ENCODE measurements at places on chromosomes 13 and 19.
A peak's percentile ranks its signal among the peaks of the same experiment; 100 is the strongest.

- DNase-seq = no peak
These were observed 50.9 kb upstream of the ANKRD10 start for GRCh38 chr13:110965755-110966134.

DNA sequence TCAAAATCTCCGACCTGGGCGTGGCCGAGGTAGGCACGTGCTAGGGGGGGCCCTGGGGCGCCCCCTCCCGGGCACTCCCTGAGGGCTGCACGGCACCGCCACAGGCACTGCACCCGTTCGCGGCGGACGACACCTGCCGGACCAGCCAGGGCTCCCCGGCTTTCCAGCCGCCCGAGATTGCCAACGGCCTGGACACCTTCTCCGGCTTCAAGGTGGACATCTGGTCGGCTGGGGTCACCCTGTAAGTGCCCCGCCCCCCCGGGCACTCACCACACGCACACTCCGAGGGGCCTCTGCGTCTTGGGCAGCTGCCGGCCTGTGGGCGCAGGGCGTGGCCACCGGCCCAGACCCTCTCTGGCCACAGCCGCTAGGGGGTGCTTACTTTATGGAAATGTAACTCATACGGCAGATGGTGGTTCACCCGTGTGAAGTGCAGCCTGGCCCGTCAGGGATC lies 14.9 kb downstream of the STK11 start:
- DNase-seq = no peak

DNA sequence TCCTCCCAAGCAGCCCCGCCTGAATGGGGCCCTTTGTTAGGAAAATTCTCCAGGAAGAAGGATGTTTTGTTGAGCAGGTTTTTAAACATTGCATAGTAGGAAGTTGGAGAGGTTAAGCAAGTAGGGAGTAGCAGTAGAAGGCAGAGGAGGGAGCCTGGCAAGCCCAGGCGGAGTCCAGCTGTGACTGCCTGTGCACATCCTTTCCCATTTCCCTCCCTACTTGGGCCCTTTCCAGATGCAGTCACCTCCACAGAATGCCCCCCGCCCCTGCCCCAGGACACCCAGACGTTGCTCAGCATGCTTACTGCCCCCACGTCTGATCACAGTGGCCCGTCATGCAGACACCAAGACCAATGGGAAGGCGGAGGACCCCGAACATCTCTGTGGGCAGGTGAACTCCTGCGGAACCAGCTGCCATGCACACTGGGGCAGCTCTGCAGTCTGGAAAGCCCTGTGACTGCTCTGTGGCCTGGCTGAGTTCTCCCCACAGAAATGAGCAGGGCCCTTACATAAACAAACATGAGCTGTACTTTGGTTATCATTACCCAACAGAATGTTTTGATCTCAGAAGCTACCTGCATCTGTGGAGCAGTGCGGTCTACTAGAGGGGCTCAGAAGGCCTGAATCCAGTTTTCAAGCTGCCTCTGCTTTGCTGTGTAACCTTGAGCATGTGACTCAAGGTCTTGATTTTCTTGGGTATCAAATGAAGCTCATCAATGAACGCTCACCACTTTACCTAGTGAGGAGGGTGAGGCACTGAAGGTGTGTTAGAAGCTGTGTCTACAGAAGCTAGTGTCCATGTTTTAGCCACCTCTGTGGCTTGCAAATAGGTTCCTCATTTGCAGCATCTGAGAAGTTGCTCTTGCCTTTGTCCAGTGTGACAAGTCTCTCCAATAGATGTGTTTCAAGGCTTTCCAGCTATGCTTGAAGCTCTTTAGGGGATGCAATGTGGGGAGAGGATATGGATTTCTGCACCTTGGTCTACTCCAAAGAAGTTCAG lies 84.2 kb downstream of the TNFRSF19 start:
- no peak for DNase-seq

- no peak for DNase-seq
These were observed 15.5 kb upstream of the SERPINE3 start for GRCh38 chr13:51323824-51324511.

- no peak for DNase-seq
These were observed 15.9 kb downstream of the DYRK1B start for GRCh38 chr19:39817888-39818561.

DNA sequence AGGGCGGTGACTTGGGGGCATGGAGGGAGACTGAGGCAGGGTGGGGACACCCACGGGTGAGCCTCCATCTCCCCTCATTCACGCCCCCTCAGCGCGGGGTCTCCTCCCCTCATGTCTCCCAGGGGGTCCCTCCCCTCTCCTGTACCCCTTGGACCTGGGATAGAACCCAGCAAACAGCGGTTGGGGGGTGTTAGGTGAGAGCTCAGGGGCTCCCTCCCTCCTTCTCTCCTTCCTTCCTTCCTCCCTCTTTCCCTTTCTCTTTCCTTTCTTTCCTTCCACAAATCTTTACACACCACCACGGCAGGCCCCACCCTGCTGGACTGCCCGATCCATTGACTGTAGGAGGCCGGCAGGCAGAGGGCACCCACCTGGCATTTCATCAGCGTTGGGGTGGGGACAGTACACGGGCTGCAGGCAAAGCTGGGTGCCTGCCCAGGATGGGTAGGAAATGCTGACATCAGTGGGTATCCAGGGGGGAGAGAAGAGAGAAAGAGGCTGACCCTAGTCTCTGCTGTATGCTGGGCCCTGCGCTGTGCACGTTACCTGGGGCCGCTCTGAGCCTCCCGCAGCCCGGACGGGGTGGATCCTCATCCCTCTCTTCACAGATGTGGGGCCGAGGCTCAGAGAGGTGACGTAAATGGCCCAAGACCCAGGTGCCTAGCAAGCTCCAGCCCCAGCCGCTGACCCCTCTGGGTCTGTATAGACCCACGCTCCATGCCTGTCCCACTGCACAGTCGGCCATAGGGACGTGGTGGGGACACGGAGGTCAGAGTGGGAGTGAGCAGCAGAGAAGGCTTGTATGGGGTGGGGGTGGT lies 3.5 kb downstream of the SSC5D start:
- no peak for DNase-seq

- no peak for DNase-seq
These were observed 314.8 kb downstream of the PCDH17 start for GRCh38 chr13:57946361-57946760.

GRCh38 chr19:11663181-11663591 lies 65.9 kb downstream of the ZNF627 start:
- DNase-seq = no peak

- DNase-seq = no peak
These were observed 244.2 kb upstream of the ZNF507 start for GRCh38 chr19:32101206-32101605.

- no peak for DNase-seq
These were observed 11.8 kb downstream of the TUBGCP3 start for GRCh38 chr13:112576191-112576590.

DNA sequence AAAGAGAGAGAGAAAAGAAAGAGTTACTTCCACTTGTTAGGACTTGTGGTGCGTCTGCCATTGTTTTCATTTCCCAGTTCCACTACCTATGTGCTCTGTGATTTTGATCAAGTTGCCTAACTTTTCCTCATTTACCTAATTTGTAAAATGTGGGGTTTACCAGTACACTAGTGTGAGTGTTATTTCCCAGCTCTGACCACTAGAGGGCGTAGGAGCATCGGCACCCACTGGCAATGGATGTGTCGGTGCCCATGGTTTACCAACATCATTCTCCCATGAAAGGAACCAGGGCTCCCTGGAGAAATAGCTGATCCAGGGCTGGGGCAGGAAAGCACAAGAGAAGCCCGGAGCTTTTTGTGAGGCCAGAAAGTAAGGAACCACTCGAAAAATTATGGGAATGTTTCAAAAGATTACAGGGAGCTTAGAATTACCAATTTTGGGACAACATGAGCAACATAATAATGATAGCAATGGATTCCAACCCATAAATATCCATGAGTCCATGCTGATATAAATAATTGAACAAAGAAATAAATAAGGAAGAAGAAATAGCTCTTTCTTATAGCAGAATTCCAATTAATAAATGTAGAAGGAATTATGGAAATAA lies 15.1 kb upstream of the CEACAM4 start:
- peak; percentile 72 for DNase-seq

- DNase-seq = peak; percentile 91
These were observed 2.8 kb downstream of the PTGER1 start for GRCh38 chr19:14472202-14472938.

DNA sequence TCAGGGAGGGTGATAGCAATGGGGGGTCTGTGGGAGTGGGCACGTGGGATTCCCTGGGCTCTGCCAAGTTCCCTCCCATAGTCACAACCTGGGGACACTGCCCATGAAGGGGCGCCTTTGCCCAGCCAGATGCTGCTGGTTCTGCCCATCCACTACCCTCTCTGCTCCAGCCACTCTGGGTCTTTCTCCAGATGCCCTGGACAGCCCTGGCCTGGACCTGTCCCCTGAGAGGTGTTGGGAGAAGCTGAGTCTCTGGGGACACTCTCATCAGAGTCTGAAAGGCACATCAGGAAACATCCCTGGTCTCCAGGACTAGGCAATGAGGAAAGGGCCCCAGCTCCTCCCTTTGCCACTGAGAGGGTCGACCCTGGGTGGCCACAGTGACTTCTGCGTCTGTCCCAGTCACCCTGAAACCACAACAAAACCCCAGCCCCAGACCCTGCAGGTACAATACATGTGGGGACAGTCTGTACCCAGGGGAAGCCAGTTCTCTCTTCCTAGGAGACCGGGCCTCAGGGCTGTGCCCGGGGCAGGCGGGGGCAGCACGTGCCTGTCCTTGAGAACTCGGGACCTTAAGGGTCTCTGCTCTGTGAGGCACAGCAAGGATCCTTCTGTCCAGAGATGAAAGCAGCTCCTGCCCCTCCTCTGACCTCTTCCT lies 9.3 kb upstream of the CEACAM7 start:
- no peak for DNase-seq

GRCh38 chr19:12949363-12950283 lies 4.0 kb downstream of the RAD23A start:
- DNase-seq = no peak

GRCh38 chr13:80359414-80359777 lies 18.5 kb upstream of the SPRY2 start:
- DNase-seq = no peak

DNA sequence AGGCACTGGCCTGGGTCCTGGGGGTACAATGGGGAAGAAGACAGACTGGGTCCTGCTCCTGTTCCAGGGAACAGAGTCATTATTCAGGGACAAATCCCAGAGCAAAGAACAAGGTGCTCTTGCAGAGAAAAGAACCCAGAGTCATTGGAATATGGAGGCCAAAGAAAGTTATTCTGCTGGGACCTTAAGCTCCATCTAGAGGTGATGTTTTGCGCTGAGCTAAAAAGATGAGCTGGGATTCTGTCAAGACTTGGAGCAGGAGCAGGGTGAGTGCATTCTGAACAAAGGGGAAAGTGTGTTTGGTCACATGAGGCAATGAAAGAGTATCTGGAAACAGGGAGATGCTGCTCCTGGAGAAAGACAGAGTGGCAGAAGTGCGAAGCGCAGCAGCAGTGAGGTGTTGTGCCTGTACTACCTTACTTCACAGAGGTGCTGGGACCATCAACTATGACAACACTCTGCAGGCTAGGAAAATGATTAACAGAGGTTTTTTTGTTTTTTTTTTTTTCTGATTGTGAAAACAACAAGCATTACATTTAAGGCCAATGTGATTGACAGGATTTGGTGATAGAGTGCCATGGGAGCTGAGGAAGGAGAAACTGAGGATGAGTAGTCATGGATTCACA lies 95.3 kb upstream of the TNFSF11 start:
- DNase-seq = no peak

- DNase-seq = no peak
These were observed 268.8 kb downstream of the DLEU7 start for GRCh38 chr13:50574731-50575130.

GRCh38 chr13:44810061-44810840 lies 179.0 kb downstream of the NUFIP1 start:
- DNase-seq = peak; percentile 35

- DNase-seq = no peak
These were observed 45.6 kb upstream of the UBE2L5 start for GRCh38 chr13:30376426-30377311.

DNA sequence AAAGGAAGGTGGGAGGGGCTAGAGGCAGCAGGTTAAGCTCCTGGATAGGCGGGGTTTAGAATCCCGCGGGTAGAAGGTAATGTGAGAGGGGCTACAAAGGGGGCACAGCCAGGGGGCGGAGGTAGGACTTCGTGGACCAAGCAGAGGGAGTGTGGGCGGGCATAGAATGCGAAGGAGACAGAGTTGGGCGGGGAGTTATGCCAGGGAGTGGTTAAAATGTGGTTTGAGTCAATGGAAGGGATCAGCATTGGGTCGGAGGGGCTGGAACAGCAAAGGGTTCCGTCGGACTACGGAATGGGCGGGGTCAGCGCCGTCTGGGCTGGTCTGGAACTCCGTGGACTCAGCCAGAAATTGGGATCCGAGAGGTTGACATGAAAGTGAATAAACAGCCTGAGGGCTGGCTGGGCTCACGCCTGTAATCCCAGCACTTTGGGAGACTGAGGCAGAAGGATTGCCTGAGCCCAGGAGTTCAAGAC lies 3.0 kb downstream of the LTBP4 start:
- DNase-seq = no peak

- no peak for DNase-seq
These were observed 365.0 kb upstream of the NBEA start for GRCh38 chr13:34577051-34577450.

DNA sequence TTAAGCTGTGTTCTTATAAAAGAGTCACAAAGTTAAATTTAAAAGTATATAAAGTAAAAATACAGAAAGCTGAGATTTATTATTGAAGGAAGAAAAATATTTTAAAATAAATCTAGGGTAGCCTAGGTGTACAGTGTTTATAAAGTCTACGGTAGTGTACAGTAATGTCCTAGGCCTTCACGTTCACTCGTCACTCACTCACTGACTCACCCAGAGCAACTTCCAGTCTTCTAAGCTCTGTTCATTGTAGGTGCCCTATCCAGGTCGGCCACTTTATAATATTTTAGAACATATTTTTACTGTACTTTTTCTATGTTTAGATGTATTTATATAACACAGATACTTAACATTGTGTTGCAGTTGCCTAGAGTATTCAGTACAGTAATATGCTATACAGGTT lies 47.4 kb downstream of the NDFIP2 start:
- no peak for DNase-seq

GRCh38 chr13:55029280-55029679 lies 2000.7 kb downstream of the OLFM4 start:
- DNase-seq = no peak

GRCh38 chr19:15200553-15201364 lies at the start of gene NOTCH3:
TSS of gene NOTCH3 (minus strand) at chr19:15200995. CDS start at chr19:15200905, 90 bp downstream.
- DNase-seq = peak; percentile 30

DNA sequence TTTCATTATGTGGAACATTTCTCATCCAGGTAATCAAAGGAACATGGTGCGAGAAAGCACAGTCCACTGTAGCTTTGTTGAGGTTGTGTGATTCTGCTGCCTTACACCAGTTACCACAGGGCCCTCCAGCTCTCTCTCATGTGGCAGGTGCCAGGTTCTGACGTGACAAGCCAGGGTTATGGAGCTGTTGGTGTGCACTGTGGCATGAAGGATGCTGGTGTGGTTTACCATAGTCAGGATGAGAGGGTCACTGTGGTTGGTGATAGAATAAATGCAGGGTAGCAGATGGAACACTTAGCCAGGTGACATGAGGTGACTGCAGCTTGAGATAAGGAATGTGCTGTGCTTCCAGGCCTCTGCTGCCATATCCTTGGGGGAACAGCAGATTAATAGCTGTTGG lies 7.4 kb downstream of the ZNF223 start:
- DNase-seq = no peak
